Activated naive CD4-positive, alpha-beta T cell (primary cell): ENCODE measurements at places on chromosomes 7 and 10.

DNA sequence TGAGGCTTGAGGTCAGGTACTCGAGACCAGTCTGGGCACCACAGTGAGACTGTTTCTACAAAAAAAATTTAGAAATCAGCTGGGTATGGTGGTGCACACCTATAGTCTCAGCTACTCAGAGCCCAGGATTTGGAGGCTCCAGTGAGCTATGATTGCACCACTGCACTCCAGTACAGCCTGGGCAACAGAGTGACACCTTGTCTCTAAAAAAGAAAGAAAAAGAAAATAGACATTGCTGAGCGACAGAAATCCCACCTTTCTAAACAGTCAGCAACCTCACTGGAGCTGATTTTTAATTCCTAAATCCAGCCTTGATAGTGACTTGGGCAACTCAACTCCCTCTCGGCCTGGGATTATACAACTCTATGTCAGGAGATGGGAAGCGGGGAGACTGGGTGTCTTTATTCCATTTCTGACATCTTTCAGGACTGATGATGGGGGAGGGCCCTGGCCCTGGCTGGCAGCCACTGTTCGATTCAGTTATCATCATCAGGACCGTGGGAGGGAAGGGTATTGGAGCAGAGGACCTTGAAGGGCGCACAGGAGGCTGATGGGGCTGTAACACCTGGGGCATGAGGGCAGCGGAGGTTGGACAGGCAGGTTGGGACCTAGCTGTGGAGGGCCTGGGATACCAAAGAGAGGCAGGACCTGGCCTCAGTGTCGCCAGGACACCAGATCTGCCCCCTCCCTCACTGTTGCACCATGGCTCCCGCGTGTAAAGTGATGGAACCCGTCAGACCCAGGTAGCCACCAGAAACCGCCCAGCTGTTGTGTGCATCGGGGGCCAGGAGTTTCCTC is 14.7 kb downstream of the HSPB1 start:
- DNase-seq = no peak

DNA sequence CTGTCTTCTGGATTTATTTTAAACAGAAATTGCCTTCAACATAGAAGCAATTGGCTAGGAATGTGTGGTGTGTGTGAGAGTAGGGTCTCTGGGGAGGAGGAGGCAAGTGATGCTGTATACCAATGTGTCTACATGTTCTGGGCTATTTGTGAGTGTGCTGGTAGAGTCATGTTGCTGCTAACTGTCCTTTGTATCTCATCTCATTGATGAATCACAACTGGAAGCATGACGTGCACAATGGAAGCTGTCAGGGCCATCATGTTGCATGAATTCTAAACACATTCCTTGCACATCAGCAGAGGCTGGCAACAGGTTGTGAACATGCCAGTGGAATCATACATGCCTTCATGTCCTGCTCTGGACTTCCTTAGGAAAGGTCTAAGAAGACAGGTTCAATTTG is 199.7 kb downstream of the BMPER start:
- no peak for DNase-seq

- no peak for DNase-seq
These were observed 21.2 kb upstream of the NPS start for GRCh38 chr10:127527891-127528290.

GRCh38 chr7:5422396-5423305 is 983 bp downstream of the TNRC18 start:
- DNase-seq = no peak

DNA sequence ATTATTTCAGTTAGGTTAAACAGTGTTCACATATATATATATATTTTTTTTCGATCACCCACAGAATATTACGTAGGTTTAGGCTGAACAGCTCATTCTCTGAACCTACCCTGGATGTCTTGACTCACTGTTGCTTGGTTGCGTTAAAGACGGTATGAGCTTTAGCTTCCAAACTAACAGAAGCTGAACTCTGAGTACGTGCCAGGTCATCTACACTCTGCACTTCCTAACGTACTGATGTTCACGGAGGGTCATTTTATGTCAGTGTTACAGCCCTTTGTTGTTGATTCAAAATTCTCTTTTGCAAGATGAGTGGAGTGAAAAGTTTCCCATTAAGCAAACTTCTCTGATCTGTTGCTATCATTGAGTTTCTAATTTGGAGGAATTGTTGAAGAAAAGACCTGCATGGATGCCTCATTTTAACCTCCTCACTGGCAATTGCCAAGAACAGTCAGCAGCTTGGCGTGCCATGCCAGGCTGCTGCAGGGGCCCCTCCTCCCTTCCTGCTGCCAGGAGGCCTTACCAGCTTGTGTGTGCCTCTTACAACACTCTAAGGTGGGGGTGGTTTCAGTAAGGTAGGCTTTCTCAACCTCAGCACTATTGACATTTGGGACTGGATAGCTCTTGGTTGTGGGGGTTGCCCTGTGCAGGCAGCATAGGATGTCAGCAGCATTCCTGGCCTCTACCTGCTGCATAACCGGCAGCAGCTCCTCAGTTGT is 44.3 kb downstream of the INSYN2A start:
- DNase-seq = no peak

- no peak for DNase-seq
These were observed 25.5 kb downstream of the NYAP1 start for GRCh38 chr7:100509231-100509630.

- no peak for DNase-seq
These were observed 38.8 kb upstream of the SEPTIN7 start for GRCh38 chr7:35761871-35762677.

DNA sequence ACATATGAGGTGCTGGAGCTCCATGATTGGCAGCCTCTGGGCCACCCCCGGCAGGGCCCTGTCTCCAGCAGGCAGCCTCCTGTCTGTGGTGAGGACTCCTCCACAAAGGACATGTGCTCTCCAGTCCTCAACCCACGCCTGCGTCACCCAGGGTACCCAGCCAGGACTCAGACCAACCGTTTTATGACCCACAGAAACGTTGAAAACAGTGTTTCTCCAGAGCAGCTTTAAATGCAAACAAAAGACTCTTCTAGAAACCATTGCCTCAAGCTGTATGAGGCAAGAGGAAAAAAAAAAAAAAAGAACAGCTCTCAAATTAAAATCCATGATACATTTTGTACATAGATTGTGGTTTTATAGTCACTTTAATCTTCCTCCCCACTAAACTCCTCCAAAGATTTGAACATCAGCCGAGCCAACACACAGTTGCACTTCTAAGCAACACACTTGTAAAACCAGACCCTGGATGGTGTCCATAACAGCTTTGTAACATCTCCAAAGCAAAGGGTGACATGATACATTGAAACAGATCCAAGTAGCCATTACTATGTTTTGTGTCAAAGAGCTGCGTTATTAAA is 175.0 kb upstream of the LYZL2 start:
- no peak for DNase-seq

DNA sequence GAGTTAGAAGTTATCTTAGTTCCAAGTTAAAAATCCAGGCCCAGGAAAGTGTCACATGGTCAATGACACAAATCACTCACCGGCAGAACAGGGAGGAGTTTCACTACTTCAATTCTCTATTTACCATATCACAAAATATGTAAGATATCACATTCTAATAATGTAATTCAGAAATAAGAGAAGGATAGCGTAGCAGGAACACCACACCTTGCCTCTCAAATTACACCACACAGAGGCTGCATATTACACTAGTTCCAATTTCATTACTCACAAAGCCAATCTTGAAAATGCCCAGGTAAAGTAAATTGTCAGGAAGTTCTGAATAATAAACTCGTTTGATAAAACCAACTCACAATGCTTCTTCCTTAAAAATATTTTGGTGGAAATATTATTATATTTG is 169.2 kb downstream of the CTTNBP2 start:
- DNase-seq = no peak

- no peak for DNase-seq
These were observed 92.4 kb downstream of the ARID5B start for GRCh38 chr10:61993711-61994401.

GRCh38 chr7:53350241-53350640 is 314.8 kb downstream of the POM121L12 start:
- no peak for DNase-seq

DNA sequence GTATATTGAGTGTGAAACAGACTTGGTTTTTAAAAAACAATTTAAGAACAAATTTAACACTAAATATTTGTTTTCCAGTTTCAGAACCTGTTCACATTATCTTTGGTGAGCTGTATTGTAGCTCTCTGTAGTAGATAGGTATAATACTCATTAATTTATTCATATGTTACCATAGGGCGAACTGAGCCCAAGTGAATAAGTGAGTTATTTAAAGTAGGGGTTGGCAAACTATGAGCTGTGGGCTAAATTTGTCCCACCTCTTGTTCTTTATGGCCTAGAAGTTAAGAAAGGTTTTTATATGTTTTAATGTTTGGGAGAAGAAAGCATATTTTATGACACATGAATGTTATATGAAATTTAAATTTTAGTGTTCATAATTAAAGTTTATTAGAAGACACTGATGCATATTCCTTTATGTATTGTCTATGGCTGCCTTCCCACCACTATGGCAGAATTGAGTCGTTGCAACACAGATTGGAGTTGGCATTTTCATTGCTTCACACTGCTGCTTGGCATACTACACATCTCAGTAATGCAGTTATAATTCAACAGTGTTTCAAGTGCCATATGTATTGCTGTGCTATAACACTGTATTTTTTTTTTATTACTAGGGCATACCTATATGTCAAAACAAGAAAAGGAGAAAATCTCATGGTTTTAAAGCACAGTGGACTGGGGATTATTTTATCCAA is 146.5 kb downstream of the ADK start:
- DNase-seq = no peak

DNA sequence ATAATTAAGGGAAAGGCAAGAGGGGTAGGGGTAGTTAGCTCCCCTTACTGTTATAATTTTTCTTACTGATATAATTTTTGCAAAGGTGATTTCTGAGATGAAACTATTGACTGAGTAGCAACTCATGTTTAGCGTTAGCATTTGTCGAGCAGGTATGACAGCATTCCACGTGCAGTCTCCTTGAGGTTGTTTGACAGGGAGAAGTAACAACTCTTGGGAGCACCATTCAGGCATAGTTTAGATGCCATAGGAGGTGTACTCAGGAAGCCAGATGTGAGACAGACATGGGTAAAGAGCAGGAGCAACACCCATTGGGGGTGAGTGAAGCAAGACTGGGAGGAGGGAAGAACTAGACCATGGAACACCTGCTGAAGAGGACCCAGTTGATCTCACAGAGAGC is 96.6 kb upstream of the KLF6 start:
- no peak for DNase-seq

DNA sequence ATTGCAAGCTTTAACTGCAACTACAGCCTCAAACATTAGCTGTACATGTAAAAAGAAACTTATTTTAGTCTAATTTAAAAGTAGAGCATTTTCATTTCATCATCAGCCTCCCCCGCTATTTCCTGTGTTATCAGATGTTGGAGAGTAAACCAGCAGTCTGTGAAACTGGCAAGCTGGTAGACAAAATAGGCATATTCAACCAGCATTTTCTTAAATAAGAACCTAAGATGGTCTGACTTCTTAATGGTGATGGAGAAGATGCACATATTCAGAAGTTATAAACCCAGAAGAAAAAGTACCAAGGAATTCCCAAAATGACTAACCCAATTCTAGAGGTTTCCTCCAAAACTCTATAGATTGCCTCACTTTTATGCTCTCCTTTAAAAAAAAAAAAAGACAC is 24.9 kb downstream of the PIK3AP1 start:
- DNase-seq = no peak

DNA sequence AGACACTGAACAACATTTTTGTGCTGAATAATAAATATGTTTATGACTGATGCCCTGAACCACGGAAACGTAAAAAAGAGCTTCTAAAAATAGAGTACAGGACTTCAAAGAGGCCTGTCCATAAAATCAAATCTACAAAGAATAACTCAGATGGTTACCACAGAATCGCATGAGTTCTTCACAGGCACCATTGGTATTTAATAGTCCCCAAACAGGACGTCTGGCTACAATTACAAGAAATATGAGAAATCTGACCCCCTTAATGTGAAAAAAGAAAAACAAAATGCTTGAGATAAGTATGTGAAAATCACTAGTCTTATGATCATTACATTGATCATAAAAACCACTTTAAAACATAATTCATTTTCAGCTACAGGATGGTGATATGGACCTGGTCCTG is 20.8 kb downstream of the CYTH3 start:
- DNase-seq = no peak

DNA sequence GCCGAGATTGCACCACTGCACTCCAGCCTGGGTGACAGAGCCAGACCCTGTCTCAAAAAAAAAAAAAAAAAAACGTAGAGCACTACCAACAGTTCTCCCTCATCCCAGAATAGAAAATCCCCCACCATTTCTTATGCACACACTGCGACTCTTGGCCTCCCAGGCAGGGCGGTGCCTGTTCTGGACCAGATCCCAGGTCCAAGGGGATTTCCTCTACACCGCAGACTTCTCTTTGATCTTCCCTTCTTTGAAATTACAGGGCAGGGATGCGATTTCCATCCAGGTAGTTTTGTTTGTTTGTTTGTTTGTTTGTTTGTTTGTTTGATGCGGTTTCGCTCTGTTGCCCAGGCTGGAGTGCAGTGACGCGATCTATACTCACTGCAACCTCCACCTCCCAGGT is 91.8 kb downstream of the SEPTIN14 start:
- no peak for DNase-seq

- no peak for DNase-seq
These were observed 94.9 kb upstream of the AGK start for GRCh38 chr7:141456298-141456697.

- DNase-seq = no peak
These were observed 3.1 kb upstream of the ZNF12 start for GRCh38 chr7:6709808-6710207.
